Naive thymus-derived CD8-positive, alpha-beta T cell (primary cell): ENCODE measurements at places on chromosomes 4 and X.

- no peak for DNase-seq
Observed at GRCh38 chr4:83783215-83783614, 247.3 kb downstream of the GPAT3 start.

DNA sequence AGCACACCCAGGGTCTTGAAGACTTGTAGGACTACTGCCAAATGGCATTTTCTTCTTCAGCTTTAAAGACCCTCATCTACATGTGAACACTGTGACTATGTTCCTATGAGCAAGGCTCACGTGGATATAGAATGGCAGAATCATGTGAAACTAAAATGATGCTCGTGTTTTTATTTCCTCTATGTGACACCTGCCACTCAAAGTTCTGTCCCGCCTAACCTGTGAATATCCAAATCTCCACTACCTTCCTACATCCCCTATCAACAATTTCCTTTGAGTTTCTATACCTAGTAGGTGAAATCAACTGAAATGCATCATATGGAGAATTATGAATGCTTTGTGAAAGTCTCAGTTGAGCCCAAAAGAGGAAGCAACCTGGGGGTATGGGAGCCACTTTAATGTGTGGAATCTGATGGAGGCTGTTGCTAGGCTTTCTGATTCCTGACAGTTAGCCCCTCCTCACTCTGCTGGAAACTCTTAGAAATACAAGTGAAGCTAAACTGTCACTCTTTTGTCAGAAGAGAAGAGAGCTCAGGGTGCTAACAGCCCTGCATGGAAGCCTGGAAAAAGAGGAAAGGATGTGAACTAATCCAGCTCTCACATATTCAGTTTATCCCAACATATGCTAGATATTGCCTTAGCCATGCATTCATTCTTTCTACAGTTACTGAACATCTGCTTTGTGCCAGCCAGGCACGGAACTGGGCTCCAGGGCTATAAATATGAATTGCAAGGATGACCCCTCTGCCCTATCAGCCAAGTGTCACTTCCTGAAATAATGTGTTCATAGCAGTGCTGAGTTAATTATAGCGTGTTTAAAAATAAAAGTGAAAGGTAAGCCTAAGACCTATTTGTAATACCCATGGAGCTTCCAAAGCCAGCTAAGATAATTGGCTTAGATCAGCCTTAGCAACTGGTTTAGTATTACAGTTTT lies 11.0 kb downstream of the LHFPL1 start:
- no peak for DNase-seq

DNA sequence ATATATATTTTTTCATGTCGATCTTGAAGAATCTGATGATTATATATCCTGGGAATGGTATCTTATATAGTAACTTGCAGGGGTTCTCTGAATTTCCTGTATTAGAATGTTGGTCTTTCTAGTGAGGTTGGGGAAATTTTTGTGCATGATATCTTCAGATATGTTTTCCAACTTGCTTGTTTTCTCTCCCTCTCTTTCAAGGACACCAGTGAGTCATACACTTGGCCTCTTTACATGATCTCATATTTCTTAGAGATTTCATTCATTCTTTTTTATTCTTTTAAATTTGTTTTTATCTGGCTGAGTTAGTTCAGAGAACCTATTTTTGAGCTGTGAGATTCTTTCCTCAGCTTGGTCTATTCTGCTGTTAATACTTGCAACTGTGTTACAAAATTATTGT lies 27.2 kb upstream of the C4orf17 start:
- DNase-seq, result no peak

- no peak for DNase-seq
Observed at GRCh38 chr4:134695433-134695832, 493.8 kb upstream of the PABPC4L start.

DNA sequence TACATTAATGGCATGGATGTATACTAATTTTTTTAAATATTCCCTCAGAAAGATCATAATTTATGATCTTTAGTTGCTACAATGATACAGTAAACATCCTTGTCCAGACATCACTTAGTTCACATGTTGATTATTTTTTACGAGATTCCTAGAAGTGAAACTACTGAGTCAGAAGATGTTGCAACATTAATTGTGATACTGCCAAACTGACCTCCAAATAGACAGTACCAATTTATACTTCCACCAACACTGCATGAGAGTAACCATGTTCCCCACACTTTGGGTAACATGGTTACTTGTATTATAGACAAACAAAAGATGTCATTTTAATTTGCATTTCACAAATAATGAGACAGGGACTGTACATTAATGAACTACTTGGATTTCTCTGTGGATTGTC lies 19.6 kb downstream of the RCHY1 start:
- no peak for DNase-seq

DNA sequence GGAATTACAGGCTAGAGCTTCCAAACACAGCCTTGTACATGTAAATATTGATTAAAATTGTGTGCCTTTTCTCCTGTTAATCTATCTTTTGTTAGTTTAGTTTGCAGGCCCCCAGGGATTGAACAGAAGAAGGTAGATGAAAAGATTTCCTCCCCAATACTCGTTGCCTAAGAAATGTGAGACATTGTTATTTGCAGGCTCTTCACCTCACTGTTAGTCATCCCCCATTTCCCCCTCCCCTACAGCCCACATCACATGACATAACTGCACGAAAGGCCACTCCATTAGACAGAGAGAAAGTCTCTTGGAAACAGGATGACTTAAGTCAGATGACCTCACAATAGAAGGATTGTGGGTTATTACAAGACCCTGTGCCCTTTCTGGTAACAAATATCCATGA lies 13.3 kb upstream of the MID1 start:
- no peak for DNase-seq

DNA sequence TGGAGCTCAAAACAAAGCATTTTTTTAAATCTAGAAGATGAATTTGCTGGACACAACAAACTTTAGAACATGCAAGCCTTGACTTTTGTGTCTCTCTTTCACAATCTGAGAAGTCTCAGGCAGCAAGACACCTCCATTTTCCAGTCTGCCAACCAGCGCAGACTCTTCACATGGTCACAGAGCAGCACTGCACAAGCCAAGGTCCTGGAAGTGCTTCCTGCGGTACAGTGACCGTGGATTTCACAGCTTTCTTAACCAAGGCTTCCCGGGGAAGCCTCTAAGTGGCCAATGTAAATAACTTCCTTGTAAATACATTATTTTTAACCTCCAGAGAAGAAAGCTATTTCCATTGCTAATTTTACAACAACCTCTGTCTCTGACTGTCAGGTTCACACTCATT lies 31.2 kb downstream of the ZNF827 start:
- no peak for DNase-seq

DNA sequence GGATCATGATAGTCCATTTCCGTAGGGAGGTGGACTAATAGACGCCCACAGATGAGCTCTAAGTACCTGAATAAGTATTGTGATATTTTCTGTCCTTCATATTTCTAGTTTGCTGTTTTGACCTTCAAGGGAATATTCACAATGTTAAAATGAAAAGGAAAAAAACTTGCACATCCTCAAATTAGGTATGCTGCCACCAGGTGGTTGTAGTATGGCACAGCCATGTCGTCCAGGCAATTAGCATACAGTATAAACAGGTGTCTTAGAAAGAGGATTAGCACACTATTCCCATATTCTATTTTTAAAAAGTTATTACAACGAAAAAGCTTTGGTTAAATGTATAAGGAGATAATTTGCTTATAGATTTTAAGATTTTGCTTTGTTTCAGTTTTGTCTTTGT lies 802.0 kb downstream of the RPA4 start:
- DNase-seq, result no peak

DNA sequence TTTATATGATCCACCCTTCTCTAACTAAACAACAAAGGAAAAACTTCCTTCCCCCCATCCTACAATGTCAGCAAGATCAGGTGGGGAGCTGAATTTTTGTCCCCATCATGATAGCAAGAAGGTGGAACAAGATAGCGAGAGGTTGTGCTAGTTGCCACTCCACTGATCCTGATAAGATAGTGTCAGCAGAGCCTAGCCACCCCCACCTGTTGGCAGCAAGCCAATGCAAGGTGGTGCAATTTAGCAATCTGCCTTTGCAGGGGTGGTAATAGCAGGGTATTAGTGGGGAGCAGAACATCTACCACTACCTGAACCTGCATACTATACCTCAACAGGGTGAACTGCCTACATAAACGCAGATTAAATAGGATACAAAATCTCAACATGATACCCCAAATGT lies 80.2 kb upstream of the MAMLD1 start:
- no peak for DNase-seq

- no peak for DNase-seq
Observed at GRCh38 chr4:89570931-89571330, 263.3 kb upstream of the GPRIN3 start.

- DNase-seq, result no peak
Observed at GRCh38 chr4:153060196-153060595, 124.1 kb downstream of the FHDC1 start.

GRCh38 chr4:25215511-25215910 lies 18.3 kb upstream of the PI4K2B start:
- no peak for DNase-seq

DNA sequence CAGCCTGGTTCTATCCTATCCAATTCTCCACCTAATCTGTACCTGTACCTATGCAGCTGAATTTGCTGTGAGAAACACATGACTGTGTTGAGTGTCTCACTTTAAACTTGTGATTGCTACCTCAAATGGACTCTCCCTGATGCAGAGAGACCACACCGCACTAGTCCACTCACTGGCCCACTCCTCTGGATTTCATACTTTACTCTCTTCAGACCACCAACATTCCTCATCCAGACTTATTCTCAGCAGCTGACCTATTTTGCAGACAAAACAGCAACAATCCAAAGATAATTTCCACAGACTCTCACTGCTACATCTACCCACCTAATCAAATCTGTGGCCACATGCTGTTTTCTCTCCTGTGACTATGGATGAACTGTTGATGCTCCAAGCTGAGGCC lies 45.2 kb downstream of the ACSL4 start:
- DNase-seq, result no peak

DNA sequence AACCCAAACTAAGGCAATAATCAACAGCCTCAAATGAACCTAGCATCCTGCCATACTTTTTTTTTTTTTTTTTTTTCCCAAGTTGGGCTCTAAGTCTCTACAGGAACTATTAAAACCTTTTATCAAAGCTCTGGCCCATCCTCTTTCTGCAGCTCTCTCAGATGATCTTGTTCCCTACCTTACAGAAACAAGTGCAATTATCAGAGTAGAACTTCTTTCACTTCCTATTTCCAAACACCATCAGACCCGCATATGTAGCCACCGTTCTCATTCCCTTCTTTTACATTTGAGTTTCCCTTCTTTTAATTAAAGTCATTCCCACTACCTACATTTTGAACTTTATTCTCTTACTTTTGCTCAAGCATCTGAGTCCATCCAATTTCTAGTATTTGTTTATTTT lies 690.6 kb downstream of the DMD start:
- DNase-seq, result no peak

- DNase-seq, result no peak
Observed at GRCh38 chr4:78604988-78605387, 53.4 kb downstream of the ANXA3 start.

DNA sequence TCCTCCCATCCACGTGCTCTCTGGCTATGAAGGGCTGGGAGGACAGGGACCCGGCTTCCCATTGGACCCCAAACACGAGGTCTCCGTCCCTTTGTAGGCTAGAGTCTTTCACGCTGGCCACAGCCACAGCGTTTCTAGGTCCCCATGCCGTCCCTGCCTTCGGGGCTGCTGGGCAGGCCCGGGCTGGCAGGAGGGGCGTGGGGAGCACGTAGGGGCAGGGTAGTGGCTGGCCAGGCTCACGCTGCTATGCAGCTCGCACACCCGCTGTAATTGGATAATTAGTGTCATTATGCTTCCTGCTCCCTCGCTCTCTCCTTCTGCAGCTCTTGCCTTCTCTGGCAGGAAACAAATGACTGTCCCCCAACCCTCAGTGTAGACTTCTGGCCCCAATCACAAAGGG lies 9.8 kb downstream of the ATP2B3 start:
- DNase-seq, result no peak

DNA sequence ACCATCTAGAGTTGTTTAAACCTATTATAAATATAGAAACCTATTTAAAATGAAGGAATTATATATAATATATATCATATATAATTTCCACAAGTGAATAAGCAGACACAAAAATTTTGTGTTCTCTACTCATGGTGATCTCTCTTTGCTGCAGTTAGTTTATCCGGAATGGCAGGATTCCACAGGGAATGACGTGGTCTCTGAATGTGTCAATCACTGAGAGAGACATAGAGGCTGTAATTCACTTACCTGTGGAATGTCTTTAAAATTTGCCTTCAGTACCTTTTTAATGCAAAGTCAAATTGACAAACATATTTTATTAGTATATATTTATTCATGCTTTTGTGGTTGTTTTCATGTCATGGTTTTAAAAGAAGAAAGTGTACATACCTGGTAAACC lies 669.3 kb downstream of the NLGN4X start:
- DNase-seq, result no peak

- no peak for DNase-seq
Observed at GRCh38 chrX:71095033-71095432, 618 bp upstream of the FOXO4 start.

DNA sequence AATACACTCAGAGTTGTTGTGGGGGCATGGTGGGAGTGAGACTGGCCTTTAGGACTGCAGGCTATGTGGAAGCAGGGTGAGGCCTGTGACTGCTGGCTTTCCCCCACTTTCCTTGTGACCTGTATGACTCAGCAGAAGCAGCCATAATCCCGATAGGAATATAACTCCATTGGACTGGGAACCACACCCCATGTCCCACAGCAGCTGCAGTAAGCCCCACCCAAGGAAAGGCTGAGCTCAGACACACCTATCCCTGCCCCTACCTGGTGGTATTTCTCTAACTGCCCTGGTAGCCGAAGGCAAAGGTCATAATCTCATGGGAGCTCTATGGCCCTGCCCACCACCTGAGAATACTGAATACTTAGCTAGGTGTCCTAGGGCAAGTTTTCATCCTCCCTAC lies 169.3 kb downstream of the GC start:
- no peak for DNase-seq

DNA sequence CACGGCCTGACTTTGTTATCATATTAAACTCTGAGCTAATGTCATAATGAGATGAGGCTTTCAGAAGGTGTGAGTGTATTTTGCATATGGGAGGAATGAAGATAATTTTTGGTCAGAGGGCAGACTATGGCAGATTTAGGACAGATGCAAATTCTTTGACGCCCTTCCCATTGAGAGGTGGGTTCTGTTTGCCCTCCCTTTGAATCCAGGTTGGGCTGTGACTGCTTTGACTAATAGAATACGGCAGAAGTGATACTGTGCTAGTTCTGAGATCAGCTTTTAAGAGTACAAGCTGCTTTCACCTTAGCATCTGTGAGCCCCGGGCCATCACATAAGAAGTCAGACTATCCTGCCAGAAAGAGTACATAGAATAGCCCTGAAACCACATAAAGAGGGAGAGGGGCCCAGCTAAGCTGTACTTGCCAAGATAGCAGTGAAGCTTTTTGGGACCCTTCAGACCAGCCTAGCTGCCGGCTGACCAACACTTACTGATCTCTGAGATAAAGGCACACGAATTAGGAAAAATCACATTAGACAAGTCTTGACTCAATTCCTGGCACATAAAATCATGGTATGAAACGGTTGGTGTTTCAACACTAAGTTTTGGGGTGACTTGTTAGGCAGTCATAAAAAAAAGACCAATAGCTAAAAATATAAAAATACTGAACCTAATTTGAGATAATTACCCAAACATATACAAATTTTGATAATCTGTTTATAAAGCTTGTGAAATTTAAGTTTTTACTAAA lies 166.7 kb upstream of the SH3RF1 start:
- no peak for DNase-seq
